ENCODE measurements at places on chromosomes 4 and X.

- DNase-seq: no peak
These were observed 836 bp downstream of the BTK start for GRCh38 chrX:101385026-101385684.

DNA sequence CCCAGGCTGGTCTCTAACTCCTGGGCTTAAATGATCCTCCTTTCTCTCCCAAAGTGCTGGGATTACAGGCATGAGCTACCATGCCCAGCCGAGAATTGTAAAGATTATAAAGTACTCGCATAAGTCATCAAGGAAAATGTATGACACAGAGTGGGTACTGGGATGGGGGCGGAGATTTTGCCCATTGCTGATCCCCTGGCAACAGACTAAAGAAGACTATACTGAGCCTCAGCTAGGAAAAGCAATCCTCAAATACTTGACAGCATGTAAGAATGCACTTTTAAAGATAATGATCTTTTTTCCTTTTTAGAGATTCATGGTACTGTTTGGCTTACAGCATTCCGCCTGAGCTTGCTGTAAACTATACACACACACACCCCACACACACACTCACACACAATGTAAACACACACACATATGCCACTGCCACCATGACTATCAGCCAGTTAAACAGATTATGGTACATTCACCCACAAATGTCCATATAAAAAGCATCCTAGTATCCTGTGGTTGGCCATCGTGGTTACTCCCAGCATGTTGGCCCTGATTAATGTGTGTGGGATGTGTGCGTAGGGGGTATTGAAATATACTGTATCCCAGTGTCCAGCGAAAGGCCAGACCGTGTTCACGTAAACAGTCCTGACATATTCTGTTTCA, 113.0 kb downstream of the AMELX start:
- no peak for DNase-seq

GRCh38 chr4:15654593-15655222, 449 bp downstream of the FBXL5 start:
- no peak for DNase-seq

GRCh38 chr4:129738175-129738574, 642.2 kb downstream of the C4orf33 start:
- DNase-seq: no peak
